Large intestine (tissue), 12 donors: ENCODE measurements at places on chromosomes 2 and 18. TPM values are rescaled to one million over a fixed set of nuclear protein-coding genes. Genes with fewer than 3 reads are reported as not detected.

DNA sequence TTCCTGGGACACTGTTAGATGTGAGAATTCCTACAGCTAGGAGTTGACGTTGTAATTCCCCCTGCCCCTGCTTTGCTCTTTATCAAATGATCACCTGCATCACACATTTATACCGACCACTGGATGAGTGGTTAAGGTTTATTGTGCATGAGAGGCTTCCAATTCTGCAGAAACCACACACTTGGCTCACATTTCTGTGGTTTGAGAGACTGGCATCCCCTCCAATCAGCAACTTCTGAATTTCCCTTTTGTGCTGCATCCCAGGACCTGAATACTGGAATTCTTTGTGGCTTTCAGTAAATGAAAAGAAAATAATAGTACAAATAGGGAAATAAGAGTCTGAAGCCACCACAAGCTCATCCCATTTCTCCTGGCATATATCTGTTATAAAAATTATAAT lies 628.7 kb upstream of the PIK3C3 start:
- no peak overlapping the region for H3K27ac ChIP-seq
- H3K36me3 ChIP-seq: no peaks in the 10 kb centered on the region
- DNase-seq: no peak
- H3K4me1 ChIP-seq: peaks cover 7% of the 10 kb centered on the region
- H3K27me3 ChIP-seq: no peaks in the 10 kb centered on the region

- H3K27me3 ChIP-seq: peaks cover 13% of the 10 kb centered on the region
- peaks cover 6% of the 10 kb centered on the region for H3K4me1 ChIP-seq
- H3K27ac ChIP-seq: peak overlapping the region; percentile 30
- H3K36me3 ChIP-seq: no peaks in the 10 kb centered on the region
- no peak for DNase-seq
These were observed 65.0 kb downstream of the NOL4 start for GRCh38 chr18:34159691-34160185.

- no peaks in the 10 kb centered on the region for H3K36me3 ChIP-seq
- no peak overlapping the region for H3K4me3 ChIP-seq
- H3K27ac ChIP-seq: no peak overlapping the region
- no peak for DNase-seq
These were observed 199.4 kb downstream of the CYRIA start for GRCh38 chr2:16466133-16466820.

GRCh38 chr2:102703748-102704147 lies 58.1 kb upstream of the TMEM182 start:
- peak; percentile 37 for DNase-seq
- no peak overlapping the region for H3K27ac ChIP-seq
- no peaks in the 10 kb centered on the region for H3K27me3 ChIP-seq
- H3K36me3 ChIP-seq: no peaks in the 10 kb centered on the region

DNA sequence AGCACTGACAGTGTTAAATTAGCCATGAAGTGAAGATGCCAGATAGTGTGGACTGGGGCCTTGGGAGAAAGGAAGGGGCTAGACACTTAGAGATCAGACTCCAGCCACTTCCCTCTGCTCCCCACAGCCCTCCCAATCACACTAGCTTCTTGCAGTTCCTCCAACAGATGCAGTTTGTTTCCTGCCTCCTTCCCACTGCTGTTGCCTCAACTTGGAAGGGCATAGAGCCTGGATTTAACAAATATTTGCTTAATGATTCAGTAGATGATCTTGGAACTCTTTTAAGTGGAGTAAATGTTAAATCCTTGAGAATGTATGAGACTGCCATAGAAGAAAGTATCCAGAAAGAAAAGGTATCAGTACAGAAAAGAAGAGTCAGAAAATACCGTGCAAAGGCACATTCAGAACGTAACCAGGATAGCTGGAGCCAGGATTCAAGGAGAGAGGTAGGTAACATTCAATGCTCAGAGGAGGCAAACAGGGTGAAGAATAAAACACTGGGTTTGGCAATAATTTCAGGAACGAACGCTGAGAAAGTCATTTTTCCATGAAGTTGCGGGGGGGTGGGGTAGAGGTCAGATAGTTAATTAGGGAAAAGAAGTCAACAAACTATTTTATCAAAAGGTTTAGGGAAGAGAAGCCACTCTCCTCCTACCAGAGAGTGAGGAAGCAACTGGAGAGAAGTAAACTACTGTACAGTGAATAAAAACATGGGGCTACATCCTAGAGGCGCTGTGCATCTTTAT lies 1.3 kb upstream of the BZW1 start:
- no peaks in the 10 kb centered on the region for H3K27me3 ChIP-seq
- H3K4me3 ChIP-seq: peak overlapping the region; percentile 64
- H3K4me1 ChIP-seq: peaks cover 7% of the 10 kb centered on the region
- H3K36me3 ChIP-seq: peaks cover 14% of the 10 kb centered on the region

DNA sequence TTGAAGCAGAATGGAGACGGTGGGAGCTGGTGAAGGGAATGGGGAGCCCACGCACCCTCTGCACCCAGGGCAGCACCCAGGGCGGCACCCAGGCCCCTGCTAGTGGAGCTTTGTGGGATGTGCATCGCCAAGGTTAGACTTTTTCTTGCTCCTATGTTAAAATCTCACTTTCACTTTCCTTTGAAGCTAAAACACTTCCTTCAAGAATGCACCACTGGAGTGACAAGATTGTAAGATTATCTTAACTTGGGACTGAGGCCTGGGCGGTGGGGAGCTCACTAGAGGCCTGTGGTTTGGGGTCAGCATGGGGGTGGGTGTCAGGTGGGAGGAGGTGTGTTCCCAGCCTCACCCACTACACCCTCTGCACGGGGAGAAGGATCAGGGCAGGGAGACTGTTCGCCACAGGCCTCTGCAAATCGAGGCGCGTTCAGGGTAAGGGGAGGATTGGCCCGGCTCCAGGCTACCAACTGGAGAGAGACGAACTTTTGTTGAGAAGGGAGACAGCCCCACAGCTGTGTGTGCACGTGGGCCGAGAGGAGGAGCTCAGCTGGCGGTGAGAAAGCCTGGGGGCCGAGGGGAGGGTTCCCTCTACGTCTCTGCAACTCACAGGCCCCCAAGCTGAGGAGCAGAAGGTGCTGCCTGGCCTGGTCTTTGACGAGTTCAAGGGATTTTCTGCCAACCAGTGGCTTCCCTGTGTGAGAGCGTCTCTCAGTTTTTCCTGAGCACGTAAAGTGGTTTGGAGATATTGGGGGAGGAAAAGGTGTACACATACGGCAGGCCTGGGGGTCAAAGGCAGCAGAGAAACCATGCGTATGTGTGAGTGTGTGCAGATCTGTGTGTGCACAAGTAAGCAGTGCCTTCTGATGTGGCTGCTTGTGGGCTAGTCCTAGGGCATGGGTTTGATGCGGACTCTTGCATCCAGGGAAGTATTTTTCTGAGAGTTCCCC lies 147.7 kb downstream of the KLHL29 start:
- H3K4me3 ChIP-seq: no peak overlapping the region
- peaks cover 4% of the 10 kb centered on the region for H3K4me1 ChIP-seq
- H3K36me3 ChIP-seq: no peaks in the 10 kb centered on the region
- no peaks in the 10 kb centered on the region for H3K27me3 ChIP-seq

- H3K36me3 ChIP-seq: no peaks in the 10 kb centered on the region
- H3K27ac ChIP-seq: peak overlapping the region; percentile 11
- H3K4me1 ChIP-seq: peaks cover 73% of the 10 kb centered on the region
- H3K27me3 ChIP-seq: no peaks in the 10 kb centered on the region
These were observed 18.9 kb upstream of the KLHL23 start for GRCh38 chr2:169714699-169715098.

GRCh38 chr18:74832381-74832780 lies 234.7 kb downstream of the ZNF407 start:
- no peak overlapping the region for H3K4me3 ChIP-seq
- H3K27me3 ChIP-seq: no peaks in the 10 kb centered on the region
- DNase-seq: no peak
- no peak overlapping the region for H3K27ac ChIP-seq
- no peaks in the 10 kb centered on the region for H3K36me3 ChIP-seq
- H3K4me1 ChIP-seq: no peaks in the 10 kb centered on the region

GRCh38 chr2:178391701-178392100 lies 59.3 kb downstream of the PRKRA start:
- no peak for DNase-seq
- H3K27me3 ChIP-seq: no peaks in the 10 kb centered on the region
- H3K27ac ChIP-seq: no peak overlapping the region

DNA sequence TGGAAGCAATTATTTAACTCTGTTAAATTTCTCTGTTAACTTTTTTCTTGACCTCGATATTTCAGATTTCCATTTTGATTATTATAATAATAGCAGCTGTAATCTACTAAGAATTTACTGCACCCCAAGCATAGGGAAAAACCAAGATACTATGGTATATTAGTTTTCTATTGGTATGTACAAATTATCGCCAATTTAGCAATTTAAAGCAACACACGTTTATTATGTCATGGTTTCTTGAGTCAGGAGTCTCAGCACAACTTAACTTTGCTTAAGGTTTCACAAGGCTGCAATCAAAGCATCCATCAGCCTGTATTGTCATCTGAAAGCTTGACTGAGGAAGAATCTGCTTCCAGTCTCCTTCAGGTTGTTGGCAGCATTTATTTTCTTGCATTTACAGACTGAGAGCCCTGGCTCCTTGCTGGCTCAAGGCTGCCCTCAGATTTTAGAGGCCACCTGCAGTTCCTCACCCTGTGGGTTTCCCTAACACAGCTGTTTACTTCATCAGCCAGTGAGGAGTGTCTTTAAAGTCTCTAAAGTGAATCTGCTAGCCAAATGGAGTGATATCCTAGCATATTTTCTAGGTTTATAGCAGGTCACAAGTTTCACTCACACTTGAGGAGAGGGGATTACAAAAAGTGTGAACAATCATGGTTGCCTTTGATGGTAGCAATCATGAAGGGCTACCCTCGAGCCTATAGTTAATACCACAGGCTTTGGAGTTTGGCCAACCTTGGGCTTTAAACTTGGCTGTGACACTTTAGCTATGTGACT lies 4.4 kb upstream of the VPS54 start:
- H3K27ac ChIP-seq: peak overlapping the region; percentile 49
- no peak overlapping the region for H3K4me3 ChIP-seq
- H3K27me3 ChIP-seq: no peaks in the 10 kb centered on the region
- DNase-seq: peak; percentile 14

DNA sequence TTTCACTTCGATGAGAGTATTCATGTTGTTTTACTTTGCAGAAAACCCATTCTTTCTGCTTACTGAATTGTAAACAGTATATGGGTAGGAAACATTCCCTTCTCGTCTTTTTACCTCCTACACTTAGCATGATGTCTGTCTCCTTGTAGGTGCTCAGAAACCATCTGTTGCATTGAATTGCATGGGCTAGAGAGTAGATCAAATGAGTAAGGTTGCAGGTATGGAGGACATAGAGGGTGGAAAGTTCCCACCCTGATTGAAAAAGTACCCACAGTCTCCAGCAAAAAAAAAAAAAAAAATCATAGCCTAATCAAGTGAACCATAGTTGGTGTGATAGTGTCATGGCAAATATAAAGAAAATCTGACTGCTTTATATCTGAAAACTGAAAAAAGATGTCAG lies 1.7 kb downstream of the CYTIP start:
- no peak overlapping the region for H3K27ac ChIP-seq
- no peaks in the 10 kb centered on the region for H3K27me3 ChIP-seq
- no peak for DNase-seq
- H3K36me3 ChIP-seq: no peaks in the 10 kb centered on the region
- no peak overlapping the region for H3K4me3 ChIP-seq

- no peak overlapping the region for H3K27ac ChIP-seq
- H3K4me1 ChIP-seq: no peaks in the 10 kb centered on the region
- no peaks in the 10 kb centered on the region for H3K27me3 ChIP-seq
- DNase-seq: no peak
These were observed 2.5 kb upstream of the C2orf15 start for GRCh38 chr2:99139003-99139402.

DNA sequence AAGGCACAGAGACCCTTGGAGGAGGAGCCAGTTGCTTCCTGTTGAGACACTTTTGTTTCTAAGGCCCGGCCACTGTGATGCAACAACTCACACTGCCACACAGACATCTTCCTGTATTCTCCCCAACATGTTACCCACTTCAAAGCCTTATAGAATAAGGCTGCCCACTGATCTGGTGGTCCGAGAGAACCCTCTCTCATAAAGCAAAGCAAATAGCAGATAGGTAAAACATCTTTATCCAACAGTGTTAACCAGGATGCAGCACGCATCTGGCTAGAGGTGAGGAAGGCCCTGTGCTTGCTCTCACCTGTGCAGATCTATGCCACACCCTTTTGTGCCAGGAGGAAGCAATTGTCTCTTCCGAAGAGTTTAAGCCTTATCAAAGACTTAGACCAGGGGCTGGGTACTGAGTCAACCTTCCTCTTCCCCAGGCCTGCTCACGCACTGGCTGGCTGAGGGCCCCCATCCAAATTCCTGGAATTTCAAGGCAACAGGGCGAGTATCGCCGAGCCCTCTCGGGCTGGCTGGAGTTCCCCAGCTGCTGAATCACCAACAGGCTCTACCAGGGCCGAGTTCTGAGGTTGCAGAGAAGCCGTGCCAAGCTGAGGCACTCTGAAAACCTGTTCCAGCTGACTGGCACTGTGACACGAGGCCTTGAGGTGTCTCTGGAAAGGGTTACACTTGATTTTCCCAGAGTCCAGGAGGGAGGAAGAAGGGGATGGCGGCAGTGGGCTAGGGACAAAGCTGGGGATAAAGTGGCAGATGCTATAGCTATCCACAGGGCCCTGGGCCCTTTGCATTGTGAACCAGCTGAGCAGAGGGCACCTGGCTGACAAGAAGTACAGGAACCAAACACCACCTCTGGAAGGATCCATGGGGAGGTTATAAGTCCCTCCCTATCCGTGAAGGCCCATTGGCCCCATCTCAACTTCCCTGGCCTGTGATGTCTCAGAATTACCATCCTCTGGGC lies 29.3 kb downstream of the TGFA start:
- H3K4me1 ChIP-seq: peaks cover 18% of the 10 kb centered on the region
- peak overlapping the region; percentile 20 for H3K27ac ChIP-seq
- peak; percentile 26 for DNase-seq
- no peaks in the 10 kb centered on the region for H3K36me3 ChIP-seq

AFF3 gene
- 4.8 TPM for polyA plus RNA-seq

PSMA8 gene
- polyA plus RNA-seq: 0.04 TPM

SPAST gene
- 26.7 TPM for polyA plus RNA-seq

TPGS2 gene
- polyA plus RNA-seq: 69.5 TPM

GALNT13 gene
- 1.6 TPM for polyA plus RNA-seq

OR6B2 gene
- not detected for polyA plus RNA-seq

CYP26B1 gene
- polyA plus RNA-seq: 6.1 TPM

GYPC gene
- polyA plus RNA-seq: 26.7 TPM

C2orf72 gene
- polyA plus RNA-seq: 42.0 TPM

CHRNG gene
- 0.21 TPM for polyA plus RNA-seq

SERPINB10 gene
- not detected for polyA plus RNA-seq

SOS1 gene
- polyA plus RNA-seq: 44.6 TPM

NT5DC4 gene
- 2.6 TPM for polyA plus RNA-seq

KATNAL2 gene
- 2.3 TPM for polyA plus RNA-seq
